ENCODE measurements at places on chromosomes 1 and 21.
A peak's percentile ranks its signal among the peaks of the same experiment; 100 is the strongest.

GRCh38 chr1:5649166-5649551 lies 343.1 kb downstream of the NPHP4 start:
- no peak for DNase-seq

DNA sequence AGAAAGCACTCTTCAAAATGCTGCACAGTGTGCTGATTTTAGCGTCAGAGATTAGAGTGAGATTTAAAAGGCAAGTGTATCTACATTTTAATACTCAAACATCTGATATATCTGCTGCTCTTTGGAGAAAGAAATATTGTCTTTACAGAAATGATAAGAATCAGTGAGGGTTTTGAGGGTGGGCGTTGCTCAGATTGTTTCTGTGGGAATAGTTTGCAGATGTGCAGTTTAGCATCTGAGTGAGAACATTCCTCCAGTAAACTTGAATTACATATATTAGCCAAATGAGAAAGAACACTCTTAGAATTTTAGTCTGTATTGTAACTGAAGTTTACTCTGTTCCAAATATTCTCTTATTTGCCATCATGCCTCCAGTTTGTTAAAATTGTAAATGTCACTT lies 549.2 kb downstream of the NEGR1 start:
- no peak for DNase-seq

GRCh38 chr1:121546830-121547591 lies 362.2 kb downstream of the SRGAP2C start:
- DNase-seq = no peak

GRCh38 chr1:205013683-205014367 lies 29.2 kb upstream of the CNTN2 start:
- no peak for DNase-seq

DNA sequence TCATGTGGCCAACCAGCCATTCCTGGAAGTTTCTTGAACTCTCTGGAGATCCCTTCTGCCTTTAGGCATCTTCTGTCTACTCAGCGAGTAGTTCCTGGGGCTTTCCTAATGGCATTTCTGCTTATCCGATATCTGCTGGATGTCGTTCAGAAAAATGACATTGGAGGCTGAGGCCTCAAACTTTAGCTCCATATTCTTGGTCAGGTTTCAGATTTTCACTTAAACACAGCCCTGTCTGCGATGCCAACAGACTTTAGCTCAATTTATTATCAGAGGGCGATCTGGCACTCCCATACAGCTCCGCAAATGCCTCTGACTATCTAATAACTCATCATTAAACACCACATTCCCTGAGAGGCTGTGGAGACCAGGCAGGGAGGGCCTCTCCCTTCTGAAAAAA lies 46.3 kb upstream of the ETS2 start:
- no peak for DNase-seq

GRCh38 chr1:186577216-186577615 lies 103.0 kb downstream of the PTGS2 start:
- no peak for DNase-seq

GRCh38 chr1:154755858-154756730 lies 114.0 kb downstream of the KCNN3 start:
- DNase-seq = no peak

GRCh38 chr1:78319603-78320002 lies 171.2 kb upstream of the PTGFR start:
- no peak for DNase-seq

- DNase-seq = no peak
Measured at GRCh38 chr1:178127482-178128191, 33.7 kb downstream of the RASAL2 start.

- DNase-seq = no peak
Measured at GRCh38 chr1:245503548-245503947, 348.8 kb downstream of the KIF26B start.

GRCh38 chr1:116127123-116127847 lies 16.1 kb downstream of the MAB21L3 start:
- no peak for DNase-seq

DNA sequence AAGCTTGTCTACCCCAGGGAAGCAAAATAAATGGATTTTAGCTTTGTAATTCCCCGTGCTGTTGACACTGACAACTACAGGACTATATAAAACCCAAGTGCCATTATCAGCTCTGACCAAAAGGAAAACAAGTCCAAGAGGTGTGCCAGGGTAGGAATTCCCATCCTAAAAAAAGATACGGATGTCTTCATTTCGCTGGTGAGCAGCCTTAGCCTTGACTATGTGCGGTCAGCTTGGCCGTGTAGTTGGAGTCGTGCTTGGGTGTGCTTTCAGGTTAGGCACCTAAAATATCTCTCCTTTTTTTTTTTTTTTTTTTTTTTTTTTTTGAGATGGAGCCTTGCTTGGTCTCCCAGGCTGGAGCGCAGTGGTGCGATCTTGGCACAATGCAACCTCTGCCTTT lies 28.9 kb upstream of the ACTN2 start:
- DNase-seq = no peak

DNA sequence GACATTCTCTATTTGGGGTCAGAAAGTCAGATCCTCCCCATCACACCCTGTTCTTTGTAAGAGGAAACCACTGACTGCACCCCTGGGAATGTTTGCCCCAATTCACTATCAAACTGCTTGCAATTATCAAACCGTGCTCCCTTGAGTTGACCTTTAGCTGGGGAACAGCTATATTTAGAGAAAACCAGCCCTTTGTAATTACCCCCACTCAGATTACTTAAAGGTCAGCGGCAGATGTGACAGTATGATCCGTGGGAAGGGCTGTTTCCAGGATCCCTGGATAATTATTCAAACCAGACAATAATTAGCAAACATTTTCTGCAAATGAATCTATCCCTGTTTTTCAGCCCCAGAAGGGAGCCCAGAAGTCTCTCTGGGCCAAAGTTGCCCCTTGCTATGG lies 242.7 kb downstream of the RRAGC start:
- DNase-seq = no peak

DNA sequence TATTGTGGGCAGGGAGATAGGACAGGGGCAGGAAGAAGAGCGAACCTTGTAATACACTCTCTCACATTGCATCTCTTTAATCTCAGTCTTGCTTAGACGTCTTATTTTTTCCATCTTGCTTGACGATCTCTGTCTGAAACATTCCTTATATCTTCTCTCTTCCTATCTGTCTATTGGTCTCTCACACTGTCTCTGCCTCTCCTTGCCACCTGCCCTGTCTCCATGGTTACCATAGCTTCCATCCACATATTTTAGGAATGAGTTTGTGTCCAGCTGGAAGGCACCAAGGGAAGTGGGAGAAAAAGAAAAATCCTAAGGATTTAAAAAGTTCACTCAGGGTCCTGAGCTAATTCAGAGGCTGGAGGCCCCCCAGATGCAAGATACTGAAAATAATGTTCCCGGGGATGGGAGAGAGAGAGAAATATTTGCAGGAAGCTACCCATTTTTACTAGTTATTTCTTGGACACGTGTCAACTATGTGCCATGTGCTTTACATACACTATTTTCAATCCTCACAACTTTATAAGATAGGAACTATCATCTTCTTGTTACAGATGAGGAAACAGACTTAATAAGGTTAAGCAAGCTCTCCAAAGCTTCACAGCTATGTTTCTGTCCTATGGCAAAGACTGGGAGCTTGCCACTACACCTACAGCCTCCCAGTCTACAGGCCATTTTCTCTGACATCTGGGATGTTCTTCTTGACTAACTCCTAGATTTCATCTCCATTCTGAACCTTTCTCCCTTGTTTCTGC lies 933 bp downstream of the ANKRD34A start:
- no peak for DNase-seq

DNA sequence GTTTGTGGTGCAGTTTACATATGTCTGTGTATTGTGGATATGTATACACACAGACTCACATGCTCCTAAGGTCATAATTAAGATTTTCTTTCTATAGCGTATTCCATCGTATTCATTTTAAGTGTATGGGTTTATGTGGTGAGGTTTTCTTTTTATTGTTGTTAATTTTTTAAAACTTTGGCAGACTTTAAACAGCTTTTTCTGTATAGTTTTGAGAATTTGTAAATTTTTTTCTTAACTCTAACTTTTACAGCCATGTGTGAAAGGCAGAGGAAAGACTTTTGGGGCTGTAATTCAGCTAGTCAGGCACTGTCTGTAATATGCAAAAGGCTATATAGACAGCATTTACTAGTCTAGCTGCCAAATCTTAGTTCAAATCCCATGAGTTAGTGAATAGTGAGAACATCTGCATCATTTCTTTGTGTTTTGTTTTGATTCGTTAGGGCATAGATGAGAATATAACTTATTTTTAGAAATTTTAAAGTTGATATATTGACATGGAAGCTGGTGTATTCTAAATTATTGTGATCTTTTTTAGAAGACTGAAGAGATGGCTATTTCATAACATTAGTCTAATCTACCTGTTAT lies 2.3 kb downstream of the MAGI3 start:
- DNase-seq = no peak

- DNase-seq = no peak
Measured at GRCh38 chr1:185059950-185060571, 14.7 kb downstream of the RNF2 start.

GRCh38 chr1:11741482-11741881 lies 5.5 kb downstream of the AGTRAP start:
- DNase-seq = no peak

GRCh38 chr1:210696709-210697108 lies 368.0 kb downstream of the HHAT start:
- DNase-seq = no peak

- no peak for DNase-seq
Measured at GRCh38 chr1:23904748-23905357, 8.3 kb downstream of the CNR2 start.

- DNase-seq = peak; percentile 57
Measured at GRCh38 chr1:24384251-24385090, 29.1 kb downstream of the STPG1 start.

GRCh38 chr1:35229587-35230360 lies 36.8 kb upstream of the SFPQ start:
- DNase-seq = no peak

Data from stimulated activated naive CD4-positive, alpha-beta T cell treated with Interleukin-2 at 50 U/mL for 16 hours (primary cell).